Activated CD4-positive, alpha-beta T cell treated with anti-CD3 and anti-CD28 coated beads, Interleukin-2, Interleukin-4, amounts not matched to agents 100 ng/mL and 50 ng/mL, durations not matched to agents 16 hours and 8 hours (primary cell): ENCODE measurements at places on chromosomes 6 and 20.
A peak's percentile ranks its signal among the peaks of the same experiment; 100 is the strongest.

DNA sequence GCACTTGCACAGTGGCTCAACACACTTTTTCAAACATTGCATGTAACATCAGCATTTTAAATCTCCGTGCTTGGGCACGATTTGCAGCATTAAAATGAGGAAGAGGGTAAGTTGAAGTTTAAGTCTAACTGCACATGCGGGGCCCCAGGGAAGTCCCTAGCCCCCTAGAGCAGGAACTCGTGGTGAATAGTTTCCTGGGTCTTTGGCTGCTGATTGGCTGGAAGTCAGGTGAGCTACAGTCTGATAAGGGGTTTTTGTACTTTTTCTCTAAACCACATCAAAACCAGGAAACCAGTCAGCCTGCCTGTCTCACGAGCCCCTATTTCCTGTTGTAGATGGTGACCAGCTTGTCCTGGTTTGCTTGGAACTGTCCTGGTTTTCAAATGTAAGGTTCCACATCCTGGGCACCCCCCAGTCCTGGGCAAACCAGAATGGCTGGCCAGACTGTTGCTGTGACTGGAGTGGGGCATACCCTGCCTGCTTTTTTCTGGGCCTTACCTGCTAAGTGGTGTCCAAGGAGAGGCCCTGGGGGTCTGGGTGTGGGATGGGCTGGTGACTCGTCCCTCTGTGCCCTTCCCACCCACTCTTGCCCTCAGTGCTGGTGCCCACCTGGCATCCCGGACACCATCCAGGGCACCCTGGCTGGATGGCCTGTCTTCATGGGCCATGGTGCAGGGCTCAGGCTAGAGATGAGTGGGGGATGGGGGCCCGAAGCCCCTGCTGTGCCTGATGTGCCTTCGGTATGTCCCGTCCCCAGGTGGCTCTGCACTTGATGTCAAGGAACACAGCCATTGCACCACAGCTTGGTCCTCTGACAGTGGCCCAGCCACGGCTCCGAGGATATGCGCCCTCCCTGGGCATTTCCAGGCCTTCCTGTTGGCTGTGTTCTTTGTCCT lies 31.8 kb downstream of the SUN5 start:
- DNase-seq, result peak; percentile 94

- DNase-seq, result no peak
Observed at GRCh38 chr6:9979996-9980395, 434.9 kb downstream of the TFAP2A start.

DNA sequence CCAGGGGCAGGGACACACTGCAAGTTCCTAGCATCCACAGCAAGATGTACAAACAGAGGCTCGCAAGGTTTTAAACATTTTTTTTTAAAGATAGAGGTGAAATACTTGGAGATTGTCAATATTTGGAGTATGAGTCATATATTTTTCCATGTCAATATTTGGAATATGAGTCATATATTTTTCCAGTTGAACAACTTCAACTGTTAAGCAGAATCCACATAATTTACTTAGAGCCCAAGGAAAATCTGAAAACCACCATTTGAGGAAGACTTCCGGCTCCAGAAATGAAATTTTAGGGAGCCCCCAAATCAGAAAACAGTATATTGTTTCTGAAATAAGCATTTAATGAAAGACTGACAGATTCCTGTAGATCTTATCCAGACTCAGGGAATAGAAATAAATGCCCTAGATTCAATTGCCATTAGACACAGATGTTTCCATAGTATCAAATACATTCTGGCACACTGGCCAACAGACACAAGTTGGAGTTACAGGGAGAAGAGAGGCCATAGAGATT lies 51.6 kb upstream of the FAM184A start:
- DNase-seq, result no peak

- DNase-seq, result no peak
Observed at GRCh38 chr6:42095094-42095493, 44.8 kb downstream of the TAF8 start.

- no peak for DNase-seq
Observed at GRCh38 chr20:33724439-33725094, 4.5 kb upstream of the PXMP4 start.

DNA sequence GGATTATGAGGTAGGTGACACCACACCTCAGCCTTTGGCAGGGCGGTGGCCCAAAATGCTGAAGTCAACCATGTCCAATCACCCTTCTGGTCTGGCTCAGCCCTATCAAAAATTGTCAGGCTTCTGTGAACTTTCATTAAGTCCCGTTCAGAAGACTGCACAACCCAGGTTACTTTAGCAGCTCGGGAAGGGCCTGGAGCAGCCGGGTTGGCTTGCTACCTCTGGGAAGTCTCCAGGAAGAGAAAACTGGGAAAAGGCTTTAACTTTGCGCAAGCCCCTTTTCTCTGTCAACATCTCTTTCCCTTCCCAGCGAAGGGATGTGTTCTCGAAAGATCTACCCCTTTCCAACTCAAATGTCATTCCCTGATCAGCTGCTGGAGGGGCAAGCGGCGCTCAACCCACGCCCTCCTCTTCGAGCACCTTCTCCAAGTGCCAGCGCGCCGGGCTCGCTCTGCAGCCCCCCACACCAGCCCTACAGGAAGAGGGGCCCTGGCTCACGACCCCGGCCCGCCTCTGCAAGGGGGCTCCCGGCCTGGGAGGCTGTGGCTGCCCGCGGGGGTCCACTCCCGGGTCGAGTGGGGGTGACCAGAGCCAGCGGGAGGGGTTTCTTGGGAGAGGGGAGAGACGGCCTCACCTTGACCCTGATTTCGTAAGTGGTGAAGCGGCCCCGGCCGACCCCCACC lies 573 bp downstream of the SNX3 start:
- peak; percentile 22 for DNase-seq

DNA sequence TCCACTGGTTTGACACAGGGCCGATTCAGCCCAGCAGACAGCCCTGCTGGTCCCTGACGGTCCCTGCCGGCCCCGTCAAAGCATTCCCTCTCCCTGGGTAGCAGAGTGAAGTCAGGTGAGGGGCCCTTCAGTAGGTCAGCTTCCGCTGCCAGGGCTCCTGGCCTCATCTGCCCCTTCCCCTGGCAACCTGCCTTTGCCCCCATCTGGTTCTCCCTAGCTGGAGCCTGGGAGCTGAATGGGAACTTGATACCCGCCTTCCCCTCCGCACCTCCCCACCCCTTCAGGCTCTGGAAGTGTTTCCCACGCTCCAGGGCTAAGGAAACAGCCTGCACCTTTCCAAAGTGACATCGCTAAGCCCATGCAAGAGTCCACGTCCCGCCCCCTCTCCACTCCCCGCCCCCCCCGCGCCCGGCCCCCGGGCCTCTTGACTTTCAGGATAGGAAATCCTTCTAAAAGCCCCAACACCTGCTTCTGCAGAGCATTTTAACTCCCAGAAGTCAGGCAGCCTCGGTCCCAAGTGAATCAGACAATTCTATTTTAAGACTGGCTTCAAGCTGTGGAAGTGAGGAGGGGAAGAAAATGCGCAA lies 53.3 kb downstream of the ISM1 start:
- DNase-seq, result no peak

- no peak for DNase-seq
Observed at GRCh38 chr6:22848121-22848520, 278.8 kb downstream of the HDGFL1 start.

DNA sequence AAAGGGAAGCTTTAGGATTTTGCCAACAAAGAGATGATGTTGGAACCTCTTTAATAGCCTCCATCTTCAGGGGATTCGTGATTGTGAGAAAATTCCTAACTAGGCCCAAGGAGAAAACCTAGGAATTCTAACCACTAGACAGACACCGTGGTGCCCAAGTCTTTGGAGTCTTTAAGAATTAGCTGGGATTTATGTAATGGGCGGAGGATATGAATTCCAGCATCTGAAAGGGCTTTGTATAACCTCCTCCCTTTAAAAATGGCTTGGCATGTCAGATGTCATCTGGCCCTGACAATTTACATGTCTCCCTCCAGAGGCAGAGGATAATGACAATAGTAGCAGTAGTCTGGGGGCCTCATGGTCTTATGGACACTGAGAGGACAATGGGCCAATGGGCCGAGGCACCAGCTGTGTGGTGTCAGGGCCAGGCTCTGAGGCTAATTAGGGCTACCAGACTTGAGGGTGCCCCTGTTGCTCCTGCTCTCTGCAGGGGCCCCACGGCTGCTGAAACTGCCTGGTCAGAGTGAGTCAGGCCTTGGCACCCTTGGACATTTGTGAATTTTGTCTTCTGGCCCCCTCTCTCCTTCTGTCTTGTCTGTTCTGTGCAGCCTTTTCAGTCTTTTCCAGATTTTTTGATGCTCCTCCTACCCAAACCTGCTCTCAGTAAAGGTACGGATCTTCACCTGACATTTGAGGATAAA lies 113.9 kb downstream of the EDN1 start:
- no peak for DNase-seq

GRCh38 chr20:32354592-32355416 lies 3.3 kb upstream of the ASXL1 start:
- peak; percentile 77 for DNase-seq

DNA sequence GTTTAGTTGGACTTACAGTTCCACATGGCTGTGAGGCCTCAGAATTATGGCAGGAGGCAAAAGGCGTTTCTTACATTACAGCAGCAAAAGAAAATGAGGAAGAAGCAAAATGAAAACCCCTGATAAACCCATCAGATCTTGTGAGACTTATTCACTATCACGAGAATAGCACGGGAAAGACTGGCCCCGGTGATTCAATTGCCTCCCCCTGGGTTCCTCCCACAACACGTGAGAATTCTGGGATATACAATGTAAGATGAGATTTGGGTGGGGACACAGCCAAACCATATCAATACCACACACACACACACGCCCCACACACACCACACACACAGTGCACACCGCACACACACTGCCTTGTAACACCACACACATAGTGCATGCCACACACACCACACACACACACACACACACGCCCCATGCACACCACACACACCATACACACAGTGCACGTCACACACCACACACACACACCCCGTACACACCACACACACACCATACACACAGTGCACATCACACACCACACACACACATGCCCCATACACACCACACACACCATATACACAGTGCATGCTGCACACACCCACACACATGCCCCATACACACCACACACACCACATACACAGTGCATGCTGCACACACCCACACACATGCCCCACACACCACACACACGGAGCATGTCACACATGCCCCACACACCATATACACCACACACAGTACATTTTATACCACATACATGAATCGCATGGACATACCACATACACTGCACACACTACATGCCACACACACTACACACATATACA lies 310.5 kb downstream of the TAF4 start:
- DNase-seq, result no peak

GRCh38 chr6:36979347-36979742 lies 6.7 kb downstream of the MTCH1 start:
- peak; percentile 28 for DNase-seq

DNA sequence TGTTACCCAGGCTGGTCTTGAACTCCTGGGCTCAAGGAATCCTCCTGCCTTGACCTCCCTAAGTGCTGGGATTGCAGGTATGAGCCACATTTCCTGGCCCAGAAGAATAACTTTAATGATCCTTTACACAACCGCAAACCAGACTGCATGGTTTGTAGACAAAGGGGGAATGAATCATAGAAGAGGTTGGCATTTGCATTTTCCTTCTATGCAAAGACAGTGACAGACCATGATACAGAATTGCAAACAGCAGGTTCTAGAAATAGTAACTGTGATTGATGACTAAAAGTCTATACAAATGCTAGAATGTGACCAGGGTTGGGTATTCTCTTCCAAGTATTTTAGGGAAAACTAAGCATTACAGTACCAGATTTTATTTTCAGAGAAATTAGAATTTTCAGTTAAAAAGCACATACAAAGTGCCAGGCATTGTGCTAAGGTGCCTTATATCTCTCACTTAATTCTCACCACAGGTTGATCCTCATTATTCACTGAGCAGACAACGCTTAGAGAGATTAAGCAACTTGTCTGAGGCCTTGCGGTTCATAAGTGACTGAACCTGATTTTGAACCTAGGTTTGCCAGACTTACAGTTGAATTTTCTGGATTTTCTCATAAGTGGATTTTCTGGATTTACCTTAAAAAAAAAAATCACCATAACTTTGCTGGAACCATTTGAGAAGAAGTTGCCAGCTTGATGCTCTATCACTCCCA lies 146.6 kb downstream of the ZFAND3 start:
- DNase-seq, result no peak

DNA sequence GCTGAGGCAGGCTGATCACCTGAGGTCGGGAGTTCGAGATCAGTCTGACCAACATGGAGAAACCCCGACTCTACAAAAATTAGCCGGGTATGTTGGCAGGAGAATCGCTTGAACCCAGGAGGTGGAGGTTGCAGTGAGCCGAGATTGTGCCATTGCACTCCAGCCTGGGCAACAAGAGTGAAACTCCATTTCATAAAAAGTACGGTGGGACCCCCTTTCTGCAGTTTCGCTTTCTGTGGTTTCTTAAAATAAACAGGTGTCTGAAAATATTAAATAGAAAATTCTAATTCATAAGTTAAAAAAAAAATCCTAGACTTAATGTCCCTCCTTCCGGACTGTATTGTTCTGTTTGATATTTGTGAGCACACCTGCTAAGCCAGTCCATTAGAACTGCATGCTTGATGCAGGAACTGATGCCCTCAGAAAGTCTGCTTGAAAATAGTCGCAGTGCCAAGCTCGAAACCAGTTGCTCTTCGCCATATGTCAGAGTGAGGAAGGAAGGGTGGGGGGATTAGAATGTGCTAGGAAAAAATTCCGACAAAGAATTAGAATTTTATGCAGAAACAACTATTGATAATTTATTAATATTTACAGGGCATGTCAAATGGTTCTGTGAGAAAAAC lies 85.9 kb downstream of the JARID2 start:
- no peak for DNase-seq

- no peak for DNase-seq
Observed at GRCh38 chr20:59560588-59561227, 43.6 kb upstream of the PHACTR3 start.

DNA sequence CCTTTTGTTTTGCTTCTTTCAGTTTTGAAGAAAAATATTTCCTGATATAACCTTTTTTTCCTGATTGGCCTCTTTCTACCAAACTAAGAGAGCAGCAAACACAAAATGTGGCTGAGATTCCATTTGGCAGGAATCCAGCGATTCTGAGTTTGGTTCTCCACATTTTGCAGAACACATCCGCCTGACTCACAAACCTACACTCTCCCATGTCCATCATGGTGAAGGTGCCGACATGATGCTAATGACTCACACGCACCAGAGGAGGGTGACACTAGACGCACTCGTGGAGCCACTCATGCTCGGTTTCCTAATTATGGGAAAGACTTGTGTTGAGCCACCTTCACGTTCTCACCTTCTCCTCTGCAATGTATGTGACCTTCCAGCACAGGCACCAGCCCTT lies 45.9 kb upstream of the DUSP22 start:
- DNase-seq, result no peak

DNA sequence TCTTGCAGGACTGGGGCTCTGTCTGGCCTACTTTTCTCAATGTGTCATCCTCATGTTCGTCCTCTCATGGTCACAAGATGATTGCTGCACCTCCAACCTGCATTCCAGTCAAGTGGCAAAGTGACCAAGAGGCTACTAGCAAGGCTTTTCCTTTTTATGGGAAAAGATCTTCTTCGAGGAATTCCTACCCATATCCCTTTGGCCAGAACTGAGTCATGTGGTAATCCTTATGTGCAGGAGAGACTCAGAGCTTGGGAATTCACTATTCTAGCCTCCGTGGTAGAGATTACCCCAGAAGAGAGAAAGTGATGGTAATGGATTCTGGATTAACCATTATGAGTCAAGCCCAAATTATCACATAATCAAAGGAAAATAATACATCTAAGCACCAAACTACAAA lies 162.7 kb downstream of the KCNQ5 start:
- no peak for DNase-seq
